Upper lobe of right lung (tissue), 1 donor: ENCODE measurements at places on chromosomes 2 and 18.
A peak's percentile ranks its signal among the peaks of the same experiment; 100 is the strongest.

DNA sequence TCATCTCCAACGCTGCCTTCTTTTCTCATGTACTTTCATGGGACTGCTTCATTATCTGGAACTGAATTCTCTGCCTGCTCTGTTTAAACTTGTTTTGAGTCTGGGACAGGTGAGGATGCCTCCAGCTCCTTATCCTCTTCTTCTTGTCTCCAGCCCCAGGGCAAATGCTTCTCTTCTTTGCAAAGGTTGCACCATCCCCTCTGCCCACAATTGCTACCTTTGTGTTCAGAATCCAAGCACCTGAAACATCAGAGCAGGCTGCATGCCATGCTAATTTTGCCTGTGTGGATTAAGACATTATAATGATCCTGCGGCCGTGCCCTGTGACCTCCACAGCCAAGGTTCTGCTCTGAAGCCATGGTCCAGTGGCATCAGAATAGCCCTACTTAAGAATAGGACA lies 309.5 kb downstream of the EPHA4 start:
- no peak for DNase-seq

DNA sequence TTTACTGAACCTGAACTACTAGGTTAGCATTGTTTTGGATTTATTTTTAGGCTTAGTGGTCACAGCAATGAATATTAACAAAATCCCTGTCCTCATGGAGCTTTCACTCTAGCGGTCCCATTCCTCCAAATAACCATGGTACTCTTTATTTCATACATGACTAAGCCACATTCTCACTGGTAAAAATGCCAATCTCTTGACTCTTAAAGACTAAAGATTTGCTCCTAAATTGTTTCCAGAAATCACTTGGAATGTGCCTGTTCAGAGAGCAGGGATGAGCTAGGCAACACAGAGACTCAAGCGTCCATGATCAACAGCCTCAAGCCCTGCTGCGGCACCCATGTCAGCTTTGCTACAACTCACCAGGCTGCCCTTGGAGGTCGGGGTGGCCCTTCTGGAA lies 13.5 kb downstream of the LMAN1 start:
- DNase-seq = no peak

GRCh38 chr2:54461261-54461660 lies 5.1 kb downstream of the SPTBN1 start:
- DNase-seq = no peak

GRCh38 chr2:28101892-28102291 lies 211.4 kb downstream of the BABAM2 start:
- no peak for DNase-seq

DNA sequence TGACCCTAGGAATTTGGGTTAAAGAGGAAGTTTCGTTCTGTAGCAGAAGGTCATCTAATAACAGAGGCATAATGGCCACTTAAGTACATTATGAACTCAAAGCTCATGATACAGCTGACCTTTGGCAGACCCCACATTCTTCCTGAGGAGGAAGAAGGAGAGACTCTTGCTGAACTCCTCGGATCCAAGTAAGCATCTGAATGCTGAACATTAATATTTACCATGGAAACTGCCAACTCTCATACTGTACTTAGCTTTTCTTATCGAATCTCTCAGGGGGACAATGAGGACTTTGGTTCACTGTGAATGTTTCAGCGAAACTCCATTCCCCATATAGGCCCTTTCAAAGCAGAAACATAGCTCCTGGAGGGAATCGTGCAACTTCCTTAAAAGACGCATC lies 781.4 kb upstream of the GYPC start:
- DNase-seq = no peak

GRCh38 chr2:1553671-1554295 lies 140.5 kb downstream of the TPO start:
- peak; percentile 6 for DNase-seq

GRCh38 chr18:79378536-79379250 lies 17.0 kb upstream of the NFATC1 start:
- peak; percentile 88 for DNase-seq

- no peak for DNase-seq
Measured at GRCh38 chr18:28178720-28179119, 1.8 kb upstream of the CDH2 start.

DNA sequence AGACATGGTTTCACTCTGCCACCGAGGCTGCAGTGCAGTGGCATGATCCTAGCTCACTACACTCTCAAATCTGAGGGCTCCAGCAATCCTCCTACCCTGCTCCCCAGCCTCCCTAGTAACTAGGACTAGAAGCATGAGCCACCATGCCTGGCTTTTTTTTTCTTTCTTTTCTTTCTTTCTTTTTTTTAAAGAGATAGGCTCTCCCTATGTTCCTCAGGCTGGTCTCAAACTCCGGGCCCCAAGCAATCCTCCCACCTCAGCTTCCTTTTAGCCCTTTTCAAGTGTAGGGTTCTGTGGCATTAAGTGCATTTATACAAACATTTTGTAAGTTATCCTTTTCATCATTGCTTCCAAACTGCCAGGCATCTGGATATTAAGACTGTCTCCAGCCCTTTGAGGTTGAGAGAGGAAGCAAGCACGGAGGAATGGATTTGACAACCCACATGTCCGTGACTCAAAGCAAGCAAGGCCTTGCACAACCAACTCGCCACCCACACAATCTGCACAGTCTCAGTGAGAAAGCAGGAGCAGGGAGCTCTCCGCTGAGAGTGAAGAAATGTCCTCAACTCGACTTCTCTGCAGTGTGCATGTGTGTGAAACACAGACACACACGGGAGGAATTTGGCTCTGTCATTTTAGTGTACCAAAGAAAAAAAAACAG lies 65.6 kb downstream of the ATP8B1 start:
- DNase-seq = peak; percentile 90

GRCh38 chr2:64203858-64204632 lies 59.8 kb upstream of the PELI1 start:
- peak; percentile 66 for DNase-seq

DNA sequence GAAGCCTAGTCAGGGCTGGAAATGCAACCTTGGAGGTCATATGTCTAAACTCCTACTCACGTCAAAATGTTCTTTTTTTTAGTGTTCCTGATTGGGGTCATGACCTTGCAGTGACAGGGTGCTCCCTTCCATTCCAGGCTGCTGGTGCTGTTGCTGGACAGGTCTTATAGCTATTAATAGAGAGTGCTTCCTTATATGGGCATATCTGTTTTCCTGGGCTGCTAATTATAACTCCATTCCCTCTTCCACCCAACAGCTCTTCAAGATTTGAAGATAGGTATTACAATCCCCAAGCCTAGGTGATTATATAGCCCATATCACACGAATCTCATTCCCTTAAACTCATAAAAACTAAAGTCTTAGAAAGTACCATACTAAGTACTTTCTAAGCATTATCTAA lies 12.6 kb downstream of the HOXD3 start:
- no peak for DNase-seq

DNA sequence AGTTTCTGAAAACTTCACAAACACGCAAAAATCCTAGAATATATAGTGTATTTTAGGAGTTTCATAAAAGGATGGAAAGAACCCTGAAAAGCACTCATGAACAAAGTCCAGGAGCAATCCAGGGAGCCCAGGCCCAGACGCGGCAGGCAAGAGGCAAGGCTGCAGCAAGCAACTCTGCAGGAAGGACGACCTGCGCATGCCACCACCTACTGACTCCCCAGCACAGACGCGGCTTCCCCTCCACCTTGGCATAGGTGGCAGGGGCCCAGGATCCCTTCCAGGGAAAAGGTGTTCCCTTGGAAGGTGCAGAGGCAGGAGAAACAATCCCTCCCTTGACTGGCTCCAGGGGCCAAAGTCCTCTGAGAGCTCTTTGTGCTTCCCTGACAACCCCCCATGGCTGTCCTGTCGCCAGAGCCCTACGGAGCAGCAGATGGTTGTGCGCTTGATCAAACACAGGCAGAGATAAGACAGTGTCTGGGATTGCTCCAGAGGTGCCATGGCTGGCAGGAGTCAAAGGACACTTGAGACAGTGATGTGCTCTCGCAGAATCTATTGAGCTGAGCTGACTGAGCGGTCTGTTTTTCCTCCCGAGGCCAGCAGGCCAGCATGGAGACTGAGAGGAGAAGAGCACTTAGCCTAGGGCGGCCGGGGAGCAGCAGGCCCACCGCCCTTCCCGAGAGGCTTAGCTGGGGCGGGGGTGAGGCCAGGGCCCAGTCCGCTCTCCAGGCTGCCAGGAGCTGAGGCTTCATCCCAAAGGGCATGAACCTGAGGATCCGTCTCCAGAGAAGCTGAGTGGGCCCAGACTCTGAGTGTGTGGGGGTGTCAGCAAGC lies 10.8 kb upstream of the AMER3 start:
- no peak for DNase-seq

- DNase-seq = no peak
Measured at GRCh38 chr2:109164739-109165221, 35.8 kb downstream of the SH3RF3 start.

DNA sequence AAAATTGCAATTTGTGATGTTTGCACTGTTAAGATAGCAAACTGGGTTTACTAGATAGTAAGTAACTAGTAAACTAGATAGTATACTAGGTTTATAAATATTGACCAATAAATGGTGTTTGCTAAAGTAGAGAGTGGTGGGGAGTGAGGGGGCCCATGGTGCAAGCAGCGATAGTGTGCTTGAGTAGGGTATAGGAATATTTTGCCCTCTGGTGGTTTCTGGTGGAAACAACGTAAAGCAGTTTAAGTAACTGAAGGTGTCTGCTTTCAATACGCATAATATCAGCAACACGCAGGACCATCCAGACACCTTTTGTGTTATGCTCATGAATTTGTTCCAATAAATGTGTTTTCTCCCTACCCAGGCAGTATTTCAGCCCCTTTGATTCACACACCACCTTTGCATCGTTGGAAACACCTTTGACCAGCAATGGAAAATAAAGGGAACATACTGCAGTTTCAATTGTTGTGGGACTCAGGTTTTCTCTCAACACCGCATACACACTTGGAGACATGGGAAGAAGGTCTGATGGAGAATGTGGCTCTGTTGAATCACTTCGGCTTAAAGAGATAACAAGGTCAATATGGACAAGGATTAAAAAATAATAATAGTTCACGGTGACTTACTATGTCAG lies 16.7 kb upstream of the STAT1 start:
- no peak for DNase-seq

GRCh38 chr2:42101206-42102023 lies 53.6 kb downstream of the PKDCC start:
- peak; percentile 85 for DNase-seq
